ENCODE measurements at places on chromosomes 2 and 18. TPM values are rescaled to one million over a fixed set of nuclear protein-coding genes. Genes with fewer than 3 reads are reported as not detected.

GRCh38 chr2:240143801-240144648 lies 3.6 kb upstream of the OTOS start:
- peak; percentile 93 for DNase-seq

- no peak for DNase-seq
Observed at GRCh38 chr18:250685-251084, 17.2 kb downstream of the THOC1 start.

DNA sequence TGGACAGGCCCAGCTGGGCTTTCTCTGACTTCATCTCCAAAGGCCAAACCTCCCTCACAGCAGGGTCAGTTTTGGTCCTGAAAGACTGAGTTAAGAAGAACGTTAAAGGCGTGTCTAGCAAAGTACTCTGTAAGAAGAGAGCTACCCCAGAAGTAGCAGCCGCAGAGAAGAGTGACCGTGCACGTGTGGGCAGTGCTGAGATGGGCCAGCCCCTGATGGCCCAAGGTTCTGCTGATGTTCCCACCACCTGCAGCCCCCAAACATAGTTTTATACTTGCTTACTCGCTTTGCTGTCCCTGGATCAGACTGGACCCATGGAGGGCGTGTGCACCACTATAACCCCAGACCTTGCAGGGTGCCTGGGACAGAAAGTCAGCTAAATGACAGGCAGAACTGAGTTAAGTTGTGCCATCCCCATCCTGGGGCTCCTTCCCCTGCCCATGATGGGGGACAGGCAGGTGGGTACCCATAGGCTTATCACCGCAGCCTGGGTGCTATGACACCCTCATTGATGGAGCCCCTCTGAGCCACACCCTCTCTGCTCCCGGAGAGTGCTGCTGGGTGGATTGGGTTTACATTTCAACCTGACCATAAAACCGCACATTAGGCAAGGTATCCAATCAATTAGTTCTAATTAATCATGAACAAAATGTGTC lies 367.3 kb upstream of the HS6ST1 start:
- peak; percentile 53 for DNase-seq

DNA sequence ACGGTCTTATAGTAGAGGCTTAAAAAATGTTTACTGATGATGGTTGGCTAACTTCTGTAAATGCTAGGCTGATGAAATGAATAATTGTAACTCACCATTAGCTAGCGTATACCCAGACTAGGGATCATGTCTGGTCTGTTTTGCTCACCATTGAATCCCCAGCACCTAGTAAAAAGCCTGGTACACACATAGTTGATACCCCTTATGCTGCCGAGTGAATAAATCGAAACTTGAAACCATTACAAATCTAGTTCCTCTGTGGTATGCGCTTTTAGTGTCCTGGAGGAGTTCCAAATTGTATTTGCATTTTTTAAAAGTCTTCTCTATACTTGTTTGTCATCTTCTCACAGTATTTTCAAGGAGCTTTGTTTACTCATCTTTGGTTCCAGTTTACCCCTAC lies 1.3 kb downstream of the TAF1B start:
- no peak for DNase-seq

DNA sequence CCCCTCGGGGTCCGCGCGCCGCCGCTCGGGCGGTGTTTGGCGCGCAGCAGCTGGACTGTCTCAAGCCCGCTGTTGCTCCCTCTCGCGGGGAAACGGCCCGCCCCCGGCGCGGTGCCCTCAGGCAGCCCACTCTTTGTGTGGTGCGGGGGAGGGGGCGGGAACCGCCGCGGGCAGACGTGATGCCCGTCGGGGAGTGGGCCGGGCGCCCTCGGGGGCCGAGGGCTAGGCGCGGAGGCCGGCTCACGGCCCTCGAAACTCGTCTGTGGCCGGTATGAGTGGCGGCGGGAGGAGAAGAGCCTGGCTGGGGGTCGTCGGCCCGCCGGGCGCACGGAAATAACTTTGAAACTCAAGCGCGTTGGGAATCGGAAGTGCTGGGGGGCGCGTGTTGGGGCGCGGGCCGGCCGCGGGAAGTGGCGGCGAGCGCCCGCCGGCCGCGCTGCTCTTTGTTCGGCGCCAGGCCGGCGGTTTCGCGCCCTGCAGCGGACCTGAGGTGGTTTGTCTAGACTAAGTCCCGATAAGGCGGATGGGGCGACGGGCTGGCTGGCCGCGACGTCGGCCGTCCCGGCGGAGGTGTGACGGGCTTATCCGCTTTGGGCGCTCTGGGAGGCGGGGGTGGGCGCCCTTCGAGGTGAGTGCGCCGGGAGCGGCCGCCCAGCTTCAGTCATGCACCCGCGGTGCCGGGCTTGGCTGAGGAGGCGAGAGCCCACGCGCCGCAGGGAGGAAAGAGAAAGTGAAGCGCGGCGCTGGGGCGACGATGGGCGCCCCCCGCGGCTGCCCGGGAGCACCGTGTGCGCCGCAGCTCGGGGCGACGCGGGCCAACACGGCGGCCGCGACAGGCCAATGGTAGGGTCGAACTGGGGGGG lies 679 bp downstream of the PTMA start:
- DNase-seq, result no peak

- DNase-seq, result no peak
Observed at GRCh38 chr18:46346213-46346612, 242.0 kb downstream of the HAUS1 start.

- DNase-seq, result no peak
Observed at GRCh38 chr2:62568074-62568473, 62.1 kb upstream of the TMEM17 start.

DNA sequence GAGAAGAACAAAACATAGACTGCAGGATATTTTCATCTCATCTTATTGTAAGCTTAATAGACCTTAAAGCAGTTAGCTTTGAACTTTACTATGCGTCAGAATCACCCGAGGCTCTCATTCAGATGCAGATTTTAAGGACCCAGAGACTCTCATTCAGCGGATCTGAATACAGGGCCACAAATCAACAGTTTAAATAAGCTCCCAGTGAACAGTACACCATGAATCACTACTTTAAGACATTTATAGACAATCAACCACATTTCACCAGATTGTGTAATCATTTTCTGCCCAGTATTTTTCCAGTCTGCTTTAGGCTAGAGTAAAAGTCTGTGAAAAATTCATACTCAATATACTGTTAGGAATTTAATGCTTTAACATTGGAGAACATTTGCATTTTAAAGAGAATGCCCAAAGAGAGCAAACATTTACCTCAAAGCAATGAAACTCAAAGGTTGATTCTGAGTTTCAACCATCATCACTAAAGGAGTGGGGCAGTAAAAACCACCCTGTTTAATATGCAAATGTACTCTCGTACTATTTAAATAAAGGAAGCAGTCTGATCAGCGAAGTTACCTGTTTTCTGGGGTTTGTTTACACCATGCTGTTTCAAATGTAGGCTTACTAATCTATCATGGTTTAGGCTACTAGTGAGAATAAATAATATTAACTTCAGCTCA lies 11.0 kb upstream of the ALPK2 start:
- no peak for DNase-seq

The RPRM gene
- not detected for total RNA-seq

The AP1S3 gene
- total RNA-seq, result 3.5 TPM

The ACADL gene
- not detected for total RNA-seq
